Fibroblast of the aortic adventitia (primary cell): ENCODE measurements at places on chromosomes 7 and 10.

DNA sequence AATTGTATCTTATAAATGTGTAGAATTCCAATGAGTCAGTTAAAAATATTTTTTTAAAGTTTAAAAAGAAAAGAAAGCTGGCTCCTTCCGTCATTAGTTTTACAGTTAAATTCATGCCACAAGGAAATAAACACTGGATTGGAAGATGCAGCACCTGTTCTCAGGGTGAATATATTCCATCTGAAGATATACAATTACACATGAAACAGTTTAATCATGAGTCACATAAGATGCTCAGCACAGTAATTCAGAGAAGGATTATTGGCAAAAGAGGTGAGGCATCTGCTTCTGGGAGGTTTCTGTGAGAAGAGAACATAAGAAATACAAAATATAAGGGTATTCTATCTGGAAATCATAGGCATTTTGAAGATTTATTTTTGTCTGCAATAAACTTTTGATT lies 376.5 kb upstream of the SORCS1 start:
- DNase-seq: no peak

DNA sequence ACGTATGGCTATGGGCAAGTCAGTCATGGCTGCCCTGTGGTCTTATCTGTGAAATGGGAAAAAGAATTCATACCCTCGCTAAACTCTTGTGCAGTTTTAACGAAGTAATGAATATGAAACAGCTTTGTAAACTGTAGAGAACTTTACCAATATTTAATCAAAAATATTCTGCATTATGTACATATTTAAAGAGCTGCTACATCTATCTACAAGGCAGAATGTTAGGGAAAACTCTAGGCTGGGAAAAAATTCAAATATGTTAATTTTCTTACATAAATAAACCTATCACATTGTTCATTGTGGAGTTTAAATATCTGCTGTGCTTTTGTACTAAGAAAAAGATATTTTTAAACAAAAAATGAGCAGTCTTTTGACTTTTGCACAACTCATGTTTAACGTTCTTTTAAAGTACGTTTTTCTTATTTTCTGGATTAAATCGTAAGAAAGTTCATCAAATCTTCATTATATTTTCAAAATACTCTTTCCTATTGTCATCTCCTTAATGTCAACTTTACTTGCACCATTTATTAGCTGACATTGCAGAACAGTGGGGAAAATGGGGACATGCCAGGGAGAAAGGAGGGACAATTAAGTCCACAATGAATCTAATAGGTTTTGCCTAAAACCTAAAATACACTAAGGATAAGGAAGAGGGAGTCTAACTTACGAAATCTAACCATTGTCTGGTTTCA lies 57.5 kb downstream of the ICA1 start:
- no peak for DNase-seq

DNA sequence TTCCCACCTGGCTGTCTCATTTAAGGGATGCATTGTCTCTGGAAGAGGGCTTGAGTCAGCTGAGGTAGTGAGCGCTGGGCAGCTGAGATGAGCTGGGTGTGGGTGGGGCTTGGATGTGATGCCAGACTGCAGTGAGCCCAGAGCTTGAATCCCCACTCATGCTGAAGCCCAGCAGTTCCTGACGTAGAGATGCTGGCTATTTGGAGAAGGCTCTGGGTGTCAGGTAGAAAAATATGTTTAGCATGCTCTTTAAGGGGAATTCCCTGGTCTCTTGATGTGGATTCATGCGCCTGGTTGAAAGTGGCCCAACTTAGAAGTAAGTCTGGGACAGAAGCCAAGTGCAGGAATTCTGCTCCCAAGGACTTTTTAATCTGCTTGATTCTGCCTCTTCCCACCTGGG lies 241.5 kb upstream of the IGFBP3 start:
- DNase-seq: peak; percentile 55

DNA sequence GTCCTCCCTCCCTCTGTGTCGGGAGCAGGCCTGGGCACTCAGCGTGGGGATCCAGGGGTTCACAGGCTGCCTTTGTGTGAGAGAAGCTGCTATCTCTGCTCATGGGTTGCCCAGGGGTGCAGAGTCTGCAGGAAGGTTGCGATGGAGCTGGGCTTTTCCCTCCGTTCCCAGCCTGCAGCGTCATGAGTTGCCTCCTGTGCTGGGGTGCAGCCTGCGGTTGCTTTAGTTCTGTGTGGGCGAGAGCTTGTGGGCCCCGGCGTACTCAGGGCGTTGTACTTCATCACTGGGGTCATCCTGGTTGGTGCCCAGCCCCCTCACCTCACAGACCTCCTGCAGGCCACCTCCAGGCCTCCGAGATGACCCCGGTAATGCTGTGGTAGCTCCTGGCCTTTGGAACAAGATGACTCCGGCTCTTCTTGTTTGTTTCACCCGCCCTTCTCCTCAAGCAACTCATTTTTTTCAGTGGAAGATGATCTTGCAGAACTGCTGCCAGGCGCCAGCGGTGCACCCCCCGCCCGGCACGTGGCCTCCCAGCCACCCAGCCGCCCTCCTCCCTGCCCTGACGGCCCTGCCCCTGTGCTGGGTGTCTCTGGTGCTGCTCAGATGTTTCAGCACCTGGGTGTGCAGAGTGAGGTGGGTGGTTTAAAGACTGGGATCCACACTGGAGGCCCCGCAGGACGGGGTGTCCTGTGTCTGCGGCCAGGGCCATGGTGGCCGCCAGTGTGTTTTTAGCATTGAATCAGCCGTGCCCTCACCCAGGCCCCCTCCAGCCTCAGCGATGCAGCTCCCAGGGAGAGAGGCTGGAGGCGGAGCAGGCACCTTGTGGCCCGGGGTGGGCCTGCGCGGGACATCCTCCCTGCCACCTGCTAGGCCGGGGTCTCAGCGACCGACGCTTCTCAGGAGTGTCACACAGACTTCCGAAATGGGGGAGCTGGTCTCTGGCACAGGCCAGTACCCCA lies 7.2 kb downstream of the AP5Z1 start:
- no peak for DNase-seq
